Activated naive CD4-positive, alpha-beta T cell (primary cell): ENCODE measurements at places on chromosomes 7 and 10.

DNA sequence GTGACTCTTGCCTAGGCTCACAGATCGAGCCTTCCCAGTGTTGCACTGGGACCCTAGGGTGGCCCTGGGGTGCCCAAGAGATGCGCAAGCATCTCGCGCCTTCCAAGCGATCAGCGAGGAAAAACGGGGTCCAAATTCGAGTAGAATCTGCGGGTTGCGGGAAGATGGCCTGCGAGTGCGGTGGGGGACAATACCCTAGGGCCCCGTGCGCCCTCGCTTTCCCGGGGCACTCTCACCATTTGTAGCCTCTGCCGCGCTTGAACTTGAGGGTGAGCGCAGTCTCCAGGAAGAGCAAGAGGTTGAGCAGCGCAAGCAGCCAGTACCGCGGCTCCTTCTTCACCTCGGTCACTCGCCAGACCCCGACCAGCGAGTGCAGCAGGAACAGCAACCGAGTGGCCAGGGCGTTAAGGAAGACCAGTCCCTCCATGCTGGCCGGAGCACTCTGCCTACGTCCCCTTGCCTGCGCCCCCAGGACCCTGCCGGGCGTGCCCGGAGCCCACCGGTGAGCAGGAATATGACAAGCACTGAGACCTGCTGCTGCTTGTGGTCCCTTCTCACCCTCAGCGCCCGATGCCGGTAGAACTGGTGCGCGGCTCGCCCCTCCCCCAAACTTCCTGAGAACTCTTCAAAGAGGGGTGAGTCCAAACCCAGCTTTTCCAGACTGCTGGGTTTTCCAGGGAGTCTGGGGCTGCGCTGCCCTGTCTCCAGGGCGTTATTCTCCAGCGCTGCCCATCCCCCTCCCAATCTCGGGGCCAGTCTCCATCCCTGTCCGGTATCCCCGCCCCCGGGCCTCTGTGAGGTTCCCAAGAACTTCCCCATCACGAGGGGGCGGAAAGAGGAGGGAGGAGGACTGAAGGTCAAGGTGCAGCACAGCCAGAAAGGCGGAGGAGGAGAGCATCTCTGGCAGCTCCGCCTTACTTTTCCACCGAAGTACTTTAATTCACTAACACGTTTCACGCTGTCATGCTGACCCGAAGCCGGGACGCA lies at the start of gene TMEM26:
Gene TMEM26 (minus strand): TSS at position 727 of the 987 bp plus-strand sequence. CDS start 300 bp downstream, at position 427.
- DNase-seq = no peak

DNA sequence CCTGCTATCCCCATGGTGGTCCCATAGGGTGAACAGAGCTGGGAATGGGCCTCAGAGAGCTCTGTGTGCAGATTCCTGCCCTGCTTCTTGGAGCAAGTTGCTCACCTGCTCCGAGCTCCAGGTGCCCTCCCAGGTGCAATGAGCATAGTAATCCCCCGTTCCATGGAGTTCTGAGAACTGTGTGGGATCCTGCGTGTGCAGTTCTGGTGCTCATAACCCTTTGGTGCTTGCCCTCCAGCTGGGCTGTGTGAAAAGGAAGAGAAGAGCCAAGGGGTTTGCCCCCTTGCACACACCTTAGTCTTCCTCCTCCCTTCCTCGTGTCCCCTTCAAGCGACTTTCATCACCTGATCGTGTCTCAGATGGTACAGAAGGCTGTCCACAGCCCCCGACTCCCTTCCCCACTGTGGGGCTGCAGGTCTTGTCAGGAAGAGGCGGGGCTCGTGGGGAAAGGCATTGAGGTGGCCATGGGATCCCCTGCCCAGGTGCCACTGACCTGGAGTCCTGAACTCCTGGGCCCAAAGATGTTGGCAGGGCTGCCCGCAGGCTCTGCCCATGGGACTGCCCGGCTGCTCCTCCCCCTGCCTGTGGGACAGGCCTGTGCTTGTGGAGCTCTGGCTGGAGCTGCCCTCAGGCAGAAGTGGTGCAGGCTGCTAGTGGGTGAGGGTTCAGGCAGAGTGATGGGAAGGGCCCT lies 21.9 kb upstream of the ZNF488 start:
- DNase-seq = no peak

- DNase-seq = no peak
Observed at GRCh38 chr10:58651040-58651439, 138.4 kb downstream of the BICC1 start.

GRCh38 chr10:58754469-58755339 lies 242.0 kb downstream of the BICC1 start:
- DNase-seq = no peak

GRCh38 chr7:135206941-135207391 lies 4.4 kb downstream of the WDR91 start:
- no peak for DNase-seq

- no peak for DNase-seq
Observed at GRCh38 chr7:123746931-123747488, 1.8 kb downstream of the WASL start.
